HS-5 (cell line): ENCODE measurements at places on chromosomes 6 and 20.

GRCh38 chr20:37166867-37167266 lies 12.3 kb upstream of the RPN2 start:
- no peak for DNase-seq

DNA sequence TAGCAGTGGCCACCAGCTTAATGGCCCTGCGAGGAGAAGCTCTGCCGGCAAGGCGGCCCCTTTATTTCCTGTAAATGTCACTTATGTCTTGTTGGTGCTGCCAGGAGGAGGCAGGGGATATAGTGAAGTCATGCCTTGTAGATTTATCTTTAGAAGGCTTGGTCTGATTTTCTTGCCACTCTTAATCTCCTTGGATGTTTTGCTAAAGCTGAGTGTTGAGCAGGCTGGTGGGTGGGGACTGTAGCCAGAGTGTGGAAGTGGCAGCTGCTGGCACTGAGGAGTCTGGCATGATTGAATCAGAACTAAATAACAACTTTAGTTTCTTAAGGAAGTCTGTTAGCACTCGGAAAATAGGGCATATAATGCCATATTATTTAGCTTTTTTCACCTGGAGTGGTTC lies 77.9 kb downstream of the PHF20 start:
- no peak for DNase-seq

DNA sequence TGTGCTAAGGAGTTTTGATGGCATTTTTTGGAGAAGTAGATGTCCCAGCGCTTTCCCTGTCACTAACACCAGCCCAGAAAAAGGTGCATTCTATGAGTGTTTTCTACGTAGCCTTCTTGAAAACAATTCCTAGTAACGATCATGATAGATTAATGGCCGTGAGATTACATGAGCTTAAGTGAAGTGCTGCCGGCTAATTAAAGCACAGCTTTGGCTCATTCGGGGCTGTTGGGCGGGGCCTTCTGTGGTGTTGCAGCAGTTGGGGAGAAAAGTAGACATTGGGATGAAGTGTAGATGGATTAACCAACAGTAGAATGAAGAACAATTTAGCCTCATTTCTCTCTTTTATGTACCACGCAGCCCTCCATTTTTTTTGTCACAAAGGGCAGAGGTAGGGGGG lies 20.8 kb upstream of the TRAF3IP2 start:
- no peak for DNase-seq

DNA sequence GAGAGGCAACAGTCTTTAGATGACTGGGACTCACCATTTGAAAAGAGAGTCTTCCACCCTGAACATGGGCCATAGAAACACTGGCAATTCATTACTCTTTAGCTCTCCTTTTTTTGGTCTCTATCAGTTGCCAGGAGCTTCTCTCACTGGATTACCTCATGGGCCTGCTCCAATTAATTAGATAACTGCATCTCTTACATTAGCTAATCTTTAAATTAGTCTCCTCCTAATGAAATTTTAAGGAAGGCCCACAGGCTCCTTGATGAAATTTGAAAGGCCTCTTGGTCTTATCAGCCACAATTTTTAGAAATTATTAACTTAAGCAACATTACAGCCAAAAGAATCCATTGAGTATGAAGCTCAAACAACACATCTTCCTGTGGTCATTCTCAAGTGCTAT lies 184.4 kb downstream of the UNC5CL start:
- DNase-seq, result no peak

DNA sequence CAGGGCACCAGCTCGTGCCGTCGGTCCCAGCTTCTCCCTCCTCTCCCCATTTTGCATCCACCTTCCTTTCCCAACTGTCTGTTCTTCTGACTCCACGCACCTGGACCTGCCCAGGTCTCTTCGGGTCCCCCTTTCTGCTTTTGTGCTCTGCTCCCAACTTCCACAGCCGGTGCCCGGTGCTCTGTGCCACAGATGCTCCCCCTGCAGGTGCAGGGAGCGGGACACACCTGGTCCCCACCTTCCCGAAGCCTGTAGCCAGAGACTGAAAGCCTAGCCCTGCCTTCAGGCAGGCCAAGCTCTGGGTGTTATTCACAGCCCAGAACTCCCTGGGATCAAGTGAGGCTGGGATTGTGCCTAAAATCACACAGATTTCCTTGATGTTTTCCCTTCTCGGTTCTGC lies 24.6 kb upstream of the BMP7 start:
- DNase-seq, result no peak

GRCh38 chr6:111210194-111210728 lies 123.0 kb downstream of the SLC16A10 start:
- no peak for DNase-seq

DNA sequence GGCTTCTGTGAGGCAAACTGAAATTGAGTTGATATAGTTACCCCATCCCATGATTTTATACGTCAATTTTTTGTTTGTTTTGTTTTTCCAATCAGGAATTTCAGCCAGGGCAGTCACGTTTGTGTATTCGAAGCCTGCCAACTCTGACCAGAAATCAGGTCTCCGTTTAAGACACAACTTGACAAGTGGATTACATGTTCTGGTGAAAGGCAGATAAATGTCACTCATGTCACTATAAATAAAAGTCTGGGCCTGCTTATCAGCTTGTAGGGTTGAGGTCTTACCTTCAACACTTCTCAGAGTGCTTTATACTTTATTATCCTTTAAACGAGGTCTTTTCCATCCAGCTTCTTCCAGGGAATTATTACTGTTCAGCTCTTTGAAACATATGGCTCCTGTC lies 8.4 kb upstream of the XRN2 start:
- no peak for DNase-seq

GRCh38 chr6:155996151-155996550 lies 540.5 kb upstream of the NOX3 start:
- no peak for DNase-seq

GRCh38 chr6:30814146-30815040 lies 69.9 kb upstream of the DDR1 start:
- DNase-seq, result peak; percentile 65

DNA sequence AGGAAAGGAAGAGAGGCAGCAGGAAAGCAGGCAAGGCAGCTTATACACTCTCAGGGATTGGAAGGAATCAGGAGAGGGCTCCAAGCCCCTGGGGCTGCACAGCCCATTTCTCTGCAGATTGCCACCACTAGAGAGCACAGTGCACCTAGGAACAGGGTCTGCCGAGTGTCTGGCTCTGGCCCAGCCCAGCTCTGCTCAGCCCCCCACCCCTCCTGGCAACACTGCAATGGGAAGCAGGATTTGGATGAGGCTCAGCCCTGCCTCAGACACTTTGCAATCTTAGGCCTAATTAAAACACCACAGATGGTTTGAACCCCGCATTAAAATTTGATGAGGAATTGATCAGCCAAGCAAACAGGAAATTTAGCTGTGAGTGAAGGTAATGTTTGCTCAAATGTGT lies 252.7 kb downstream of the DHX35 start:
- no peak for DNase-seq

DNA sequence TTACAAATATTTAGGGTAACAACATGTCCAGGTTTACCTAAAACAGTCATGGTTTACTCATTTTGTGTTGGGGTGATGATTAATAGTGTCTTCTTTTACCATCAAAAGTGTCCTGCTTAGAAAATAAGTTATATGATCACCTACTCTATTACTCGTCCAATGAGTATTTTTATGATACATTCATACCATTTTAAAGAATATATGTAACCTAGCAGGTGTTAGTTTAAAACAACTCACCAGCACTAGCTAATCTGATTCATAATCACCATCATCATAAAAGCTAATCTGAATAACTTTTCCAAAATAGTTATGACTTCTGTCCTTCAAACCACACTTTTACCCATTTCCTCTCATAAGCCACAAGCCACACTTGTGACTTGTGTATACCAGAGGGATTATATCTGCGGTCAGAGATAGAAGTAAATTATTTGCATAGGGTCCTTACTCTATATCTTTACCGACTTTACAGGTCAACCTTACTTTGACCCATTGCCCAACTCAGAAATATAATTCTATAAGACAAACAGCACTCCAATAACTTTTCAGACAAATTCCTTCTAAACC lies 33.3 kb upstream of the NRN1 start:
- DNase-seq, result no peak

GRCh38 chr6:104421650-104422049 lies 438.1 kb downstream of the HACE1 start:
- no peak for DNase-seq

GRCh38 chr20:13029687-13030375 lies 21.1 kb downstream of the SPTLC3 start:
- peak; percentile 97 for DNase-seq

DNA sequence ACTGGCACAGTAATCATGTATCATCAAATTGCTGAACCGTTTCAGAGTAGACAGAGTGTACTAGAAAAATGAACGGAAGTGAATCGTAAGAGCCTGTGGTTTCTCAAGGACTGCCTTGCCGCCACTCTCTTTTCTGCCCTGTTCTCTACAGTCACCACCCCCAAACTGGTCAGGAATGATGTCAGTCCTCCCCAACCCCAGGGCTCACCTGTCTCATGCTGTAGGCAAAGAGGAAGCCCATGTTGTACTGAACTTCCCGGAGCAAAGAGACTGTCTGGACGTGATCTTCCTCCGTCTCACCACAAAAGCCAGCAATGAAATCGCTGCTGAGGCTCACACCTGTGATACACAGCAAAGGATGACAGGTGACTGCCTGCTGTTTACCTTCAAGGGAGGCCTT lies 31.0 kb downstream of the CDK5RAP1 start:
- no peak for DNase-seq

- no peak for DNase-seq
Measured at GRCh38 chr6:88445188-88445965, 279.2 kb upstream of the CNR1 start.

GRCh38 chr6:106880952-106881351 lies 93.6 kb downstream of the CD24 start:
- no peak for DNase-seq

DNA sequence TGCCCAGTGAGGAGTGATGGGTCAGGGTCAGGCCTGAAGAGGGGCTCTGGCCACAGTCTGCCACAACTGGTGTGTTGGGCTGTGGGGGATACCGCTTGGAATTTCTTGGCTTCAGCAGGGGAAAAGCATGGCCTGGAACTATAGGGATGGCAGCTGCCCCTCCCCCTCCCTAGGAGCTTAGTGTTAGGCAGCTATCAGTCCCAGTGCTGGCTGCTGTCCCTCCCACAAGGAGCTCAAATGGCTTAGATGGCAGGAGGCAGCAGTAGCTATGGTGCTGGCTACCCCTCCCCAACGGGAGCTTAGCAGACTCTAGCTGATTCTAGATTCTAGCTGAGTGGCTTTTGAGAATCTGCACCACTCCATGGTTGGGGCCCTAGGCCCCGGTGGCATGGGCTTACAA lies 414.5 kb upstream of the HSF2 start:
- DNase-seq, result no peak
